ENCODE measurements at places on chromosomes 2 and 18. TPM values are rescaled to one million over a fixed set of nuclear protein-coding genes. Genes with fewer than 3 reads are reported as not detected.
A peak's percentile ranks its signal among the peaks of the same experiment; 100 is the strongest.

CEBPZOS gene
- total RNA-seq, result 25.6 TPM

DNA sequence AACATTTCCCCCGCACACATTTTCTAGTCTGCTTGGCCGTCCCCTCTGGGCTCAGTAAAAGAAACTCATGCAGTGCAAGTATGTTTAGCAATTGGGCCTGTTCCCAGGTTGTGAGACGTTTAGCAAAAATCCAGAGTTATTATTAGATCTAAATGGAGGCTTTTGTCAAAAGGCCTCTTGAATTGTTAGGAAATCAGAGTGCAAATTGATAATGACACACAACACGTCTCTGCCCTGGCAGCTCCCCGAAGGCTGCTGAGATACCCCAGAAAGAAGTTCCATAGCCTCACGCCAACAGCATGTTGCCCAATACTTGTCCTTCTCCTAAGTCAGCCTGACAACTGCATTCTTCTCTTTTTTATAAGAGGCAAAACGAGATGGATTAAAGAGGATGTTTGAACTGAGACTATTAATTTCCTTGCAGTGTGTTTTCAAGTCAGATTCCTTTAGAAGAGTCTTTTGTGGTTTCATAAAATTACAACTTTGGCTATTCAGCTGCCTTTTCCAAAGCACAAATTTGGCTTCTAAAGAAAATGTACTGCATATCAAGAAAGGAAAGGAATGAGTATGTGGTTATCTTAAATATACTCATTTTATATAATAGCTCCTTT is 202.2 kb downstream of the TRIB2 start:
- H3K27ac ChIP-seq, result no peak overlapping the region
- no peak overlapping the region for H3K4me3 ChIP-seq
- no peaks in the 10 kb centered on the region for H3K36me3 ChIP-seq
- H3K27me3 ChIP-seq, result no peaks in the 10 kb centered on the region

GRCh38 chr2:54839461-54840255 is 116.2 kb downstream of the EML6 start:
- H3K27ac ChIP-seq, result no peak overlapping the region
- H3K36me3 ChIP-seq, result no peaks in the 10 kb centered on the region
- no peak for DNase-seq
- H3K4me3 ChIP-seq, result no peak overlapping the region
- H3K27me3 ChIP-seq, result no peaks in the 10 kb centered on the region

DNA sequence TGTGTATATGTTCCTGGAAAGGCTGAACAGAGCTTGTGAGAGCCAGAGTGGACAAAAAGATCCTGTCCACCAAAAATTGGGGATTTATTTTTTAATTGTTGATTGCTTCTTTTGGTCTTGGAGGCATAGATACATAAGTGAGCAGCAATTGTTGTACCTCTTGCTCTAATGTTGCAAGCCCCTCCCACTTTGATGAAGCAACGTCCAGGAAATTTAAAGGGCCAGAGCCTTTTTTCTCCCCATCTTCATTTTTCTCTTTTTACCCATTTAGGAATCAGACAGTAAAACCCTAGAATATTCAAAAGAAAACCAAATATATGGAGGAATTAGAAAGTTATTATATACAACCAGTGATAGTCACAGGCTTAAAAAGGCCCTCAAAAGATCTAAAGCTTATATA is 871.8 kb upstream of the NRXN1 start:
- no peaks in the 10 kb centered on the region for H3K36me3 ChIP-seq
- no peaks in the 10 kb centered on the region for H3K4me1 ChIP-seq
- H3K27me3 ChIP-seq, result no peaks in the 10 kb centered on the region
- no peak overlapping the region for H3K27ac ChIP-seq

GRCh38 chr2:124402274-124402673 is 377.2 kb downstream of the CNTNAP5 start:
- H3K4me3 ChIP-seq, result no peak overlapping the region
- no peaks in the 10 kb centered on the region for H3K4me1 ChIP-seq
- no peaks in the 10 kb centered on the region for H3K36me3 ChIP-seq
- H3K27ac ChIP-seq, result no peak overlapping the region
- peaks cover 7% of the 10 kb centered on the region for H3K27me3 ChIP-seq

DNA sequence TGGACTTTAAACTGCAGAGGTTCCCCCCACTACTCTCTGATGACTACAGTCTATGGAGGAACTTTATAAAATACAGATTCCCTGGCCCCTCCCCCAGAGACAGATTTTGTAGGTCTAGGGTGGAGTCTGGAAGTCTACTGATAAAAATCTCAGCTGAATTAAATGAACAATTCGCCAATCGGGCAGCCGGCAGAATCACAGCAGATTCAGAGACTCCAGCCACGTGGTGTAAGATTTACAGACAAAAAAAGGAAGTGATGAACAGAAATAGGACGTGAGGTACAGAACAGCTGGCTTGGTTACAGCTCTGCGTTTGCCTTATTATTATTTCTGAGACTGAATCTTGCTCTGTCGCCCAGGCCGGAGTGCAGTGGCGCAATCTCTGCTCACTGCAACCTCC is 21.4 kb upstream of the MTA3 start:
- no peaks in the 10 kb centered on the region for H3K36me3 ChIP-seq
- H3K4me1 ChIP-seq, result peaks cover 21% of the 10 kb centered on the region
- DNase-seq, result no peak
- H3K27ac ChIP-seq, result no peak overlapping the region
- no peaks in the 10 kb centered on the region for H3K27me3 ChIP-seq
- no peak overlapping the region for H3K4me3 ChIP-seq

GRCh38 chr18:48637081-48637990 is 98.5 kb downstream of the CTIF start:
- H3K4me3 ChIP-seq, result no peak overlapping the region
- H3K4me1 ChIP-seq, result peaks cover 36% of the 10 kb centered on the region
- H3K36me3 ChIP-seq, result peaks cover 19% of the 10 kb centered on the region
- no peak for DNase-seq
- H3K27ac ChIP-seq, result no peak overlapping the region

DNA sequence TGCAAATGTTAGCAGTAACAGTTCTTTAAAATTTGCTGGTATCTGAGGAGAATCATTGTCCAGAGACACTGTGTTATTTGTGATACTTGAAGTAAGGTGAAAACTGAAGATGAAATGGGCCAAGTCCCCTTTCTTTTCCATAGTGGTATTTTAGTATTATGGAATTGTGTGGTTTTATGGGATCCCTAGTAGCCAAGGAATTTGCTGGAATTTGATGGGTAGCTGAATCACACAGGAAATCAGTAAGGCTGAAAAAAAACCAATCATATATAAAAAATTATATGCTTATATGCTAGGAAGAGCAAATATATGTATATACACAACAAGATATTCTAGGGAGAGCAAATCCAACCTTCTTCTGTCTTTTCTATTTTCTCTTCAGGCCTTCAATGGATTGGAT is 54.2 kb upstream of the TACR1 start:
- no peak overlapping the region for H3K4me3 ChIP-seq
- H3K4me1 ChIP-seq, result no peaks in the 10 kb centered on the region
- DNase-seq, result no peak
- H3K27ac ChIP-seq, result no peak overlapping the region
- no peaks in the 10 kb centered on the region for H3K36me3 ChIP-seq

ANKAR gene
- total RNA-seq, result 3.6 TPM

DSG1 gene
- not detected for total RNA-seq

METTL5 gene
- 129 TPM for total RNA-seq

DNA sequence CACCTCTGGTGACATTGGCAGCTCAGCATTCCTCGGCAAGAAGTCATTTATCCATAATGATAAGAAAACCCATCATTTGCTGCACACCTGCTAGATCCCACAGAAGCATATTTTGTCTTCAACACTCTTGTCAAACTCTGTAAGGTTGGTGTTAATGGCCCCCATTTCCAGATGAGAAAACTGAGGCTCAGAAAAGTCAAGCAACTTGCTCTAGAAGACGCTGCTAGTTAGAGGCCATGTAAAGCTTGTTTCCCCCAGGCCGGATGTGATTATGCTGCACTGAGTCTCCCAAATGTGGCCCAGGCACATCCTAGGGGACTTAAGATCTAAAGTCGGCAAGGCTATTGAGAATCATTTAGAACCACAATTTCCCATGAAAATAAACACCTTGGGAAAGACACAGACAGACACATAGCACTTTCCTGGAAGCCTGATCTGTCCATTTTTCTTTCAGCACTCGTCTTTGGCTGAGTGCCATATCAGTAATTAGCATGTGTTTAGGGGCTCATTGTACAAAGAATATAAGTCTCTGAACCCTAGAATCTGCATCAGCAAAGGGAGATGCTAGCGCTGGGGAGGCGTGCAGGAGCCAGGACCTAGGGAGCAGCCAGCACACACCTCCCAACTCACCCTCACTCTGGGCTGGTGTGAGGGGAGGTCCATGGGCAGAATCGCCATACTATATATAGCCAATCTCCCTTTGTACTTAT is 39.3 kb downstream of the C1QL2 start:
- no peaks in the 10 kb centered on the region for H3K4me1 ChIP-seq
- no peak for DNase-seq
- H3K36me3 ChIP-seq, result no peaks in the 10 kb centered on the region
- H3K27ac ChIP-seq, result no peak overlapping the region
- H3K27me3 ChIP-seq, result peaks cover 40% of the 10 kb centered on the region

DNA sequence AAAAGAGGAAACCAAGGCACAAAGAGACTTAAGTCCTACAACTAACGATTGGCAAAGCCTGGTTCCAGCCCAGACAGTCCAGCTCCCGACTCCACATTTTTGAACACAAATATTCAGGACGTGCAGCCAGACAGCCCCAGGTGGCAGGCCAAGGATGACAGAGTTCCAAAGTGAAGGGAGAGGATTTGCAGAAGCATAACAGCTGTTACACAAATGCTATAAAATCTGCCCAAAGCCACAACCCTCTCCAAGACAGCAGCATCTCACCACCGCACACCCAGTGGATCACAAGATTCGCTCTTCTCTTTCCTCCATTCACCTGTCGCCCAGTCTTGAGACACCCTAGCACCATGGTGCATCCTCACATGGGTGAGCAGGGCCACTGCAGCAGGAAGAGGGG is 227.1 kb upstream of the ID2 start:
- no peaks in the 10 kb centered on the region for H3K36me3 ChIP-seq
- H3K4me1 ChIP-seq, result no peaks in the 10 kb centered on the region
- H3K27ac ChIP-seq, result no peak overlapping the region
- no peak overlapping the region for H3K4me3 ChIP-seq

- peak overlapping the region; percentile 80 for H3K27ac ChIP-seq
- peaks cover 7% of the 10 kb centered on the region for H3K36me3 ChIP-seq
- H3K4me1 ChIP-seq, result peaks cover 85% of the 10 kb centered on the region
- H3K27me3 ChIP-seq, result no peaks in the 10 kb centered on the region
- peak; percentile 61 for DNase-seq
Observed at GRCh38 chr2:85601771-85602475, 575 bp downstream of the TMEM150A start.

CAPN14 gene
- total RNA-seq, result not detected

- no peaks in the 10 kb centered on the region for H3K27me3 ChIP-seq
- no peak overlapping the region for H3K4me3 ChIP-seq
- H3K36me3 ChIP-seq, result no peaks in the 10 kb centered on the region
- no peaks in the 10 kb centered on the region for H3K4me1 ChIP-seq
- no peak overlapping the region for H3K27ac ChIP-seq
- DNase-seq, result no peak
Observed at GRCh38 chr2:234099266-234099665, 48.8 kb downstream of the SPP2 start.

DNA sequence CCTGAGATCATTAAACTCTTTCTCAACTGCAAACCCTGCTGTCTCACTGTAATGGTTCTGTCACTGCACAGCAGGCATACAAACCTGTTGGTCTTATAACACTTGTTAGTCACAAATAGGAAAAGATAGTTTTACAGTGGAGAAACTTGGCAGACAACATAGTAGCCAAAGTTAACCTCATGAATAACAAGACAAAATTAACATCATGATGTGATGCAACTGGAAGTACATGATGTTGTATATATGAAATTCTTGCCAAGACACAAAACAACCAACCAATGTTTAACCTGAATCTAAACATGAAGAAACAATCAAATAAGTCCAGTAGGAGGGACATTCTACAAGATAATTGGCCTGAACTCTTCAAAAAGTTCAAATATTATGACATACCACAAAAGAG is 189.3 kb downstream of the RNF152 start:
- no peak for DNase-seq
- H3K27ac ChIP-seq, result no peak overlapping the region
- H3K36me3 ChIP-seq, result no peaks in the 10 kb centered on the region
- no peaks in the 10 kb centered on the region for H3K4me1 ChIP-seq

- no peak for DNase-seq
- no peaks in the 10 kb centered on the region for H3K27me3 ChIP-seq
- H3K36me3 ChIP-seq, result no peaks in the 10 kb centered on the region
- no peak overlapping the region for H3K4me3 ChIP-seq
- no peak overlapping the region for H3K27ac ChIP-seq
- H3K4me1 ChIP-seq, result no peaks in the 10 kb centered on the region
Observed at GRCh38 chr2:176508984-176509740, 239.9 kb downstream of the MTX2 start.

CD207 gene
- total RNA-seq, result 0.27 TPM

DNA sequence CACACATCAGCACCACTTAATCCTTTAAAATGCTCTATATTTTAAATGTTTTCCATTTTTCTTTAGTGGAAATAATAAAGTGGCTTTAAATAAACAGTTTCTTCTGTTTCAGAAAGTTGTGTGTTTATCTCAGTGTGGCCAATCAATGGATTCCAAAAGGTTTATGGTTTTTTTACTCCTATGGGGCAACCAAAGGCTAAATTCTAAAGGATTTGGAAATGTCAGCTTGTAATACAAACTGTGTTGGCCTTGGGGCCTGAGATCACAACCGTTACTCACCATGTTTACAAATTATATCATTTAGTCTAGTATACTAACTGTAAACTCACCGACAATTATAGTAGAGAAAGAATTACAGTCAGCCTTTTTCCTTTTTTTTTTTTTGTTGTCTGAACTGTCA is 827.2 kb downstream of the EPHA4 start:
- no peaks in the 10 kb centered on the region for H3K36me3 ChIP-seq
- H3K27me3 ChIP-seq, result no peaks in the 10 kb centered on the region
- H3K27ac ChIP-seq, result no peak overlapping the region
- no peaks in the 10 kb centered on the region for H3K4me1 ChIP-seq
- DNase-seq, result no peak

TLX2 gene
- total RNA-seq, result not detected

GRCh38 chr2:50535971-50536759 is 495.8 kb downstream of the NRXN1 start:
- H3K36me3 ChIP-seq, result no peaks in the 10 kb centered on the region
- no peaks in the 10 kb centered on the region for H3K27me3 ChIP-seq
- no peak overlapping the region for H3K27ac ChIP-seq
- no peak overlapping the region for H3K4me3 ChIP-seq
- H3K4me1 ChIP-seq, result no peaks in the 10 kb centered on the region
- peak; percentile 6 for DNase-seq

DNA sequence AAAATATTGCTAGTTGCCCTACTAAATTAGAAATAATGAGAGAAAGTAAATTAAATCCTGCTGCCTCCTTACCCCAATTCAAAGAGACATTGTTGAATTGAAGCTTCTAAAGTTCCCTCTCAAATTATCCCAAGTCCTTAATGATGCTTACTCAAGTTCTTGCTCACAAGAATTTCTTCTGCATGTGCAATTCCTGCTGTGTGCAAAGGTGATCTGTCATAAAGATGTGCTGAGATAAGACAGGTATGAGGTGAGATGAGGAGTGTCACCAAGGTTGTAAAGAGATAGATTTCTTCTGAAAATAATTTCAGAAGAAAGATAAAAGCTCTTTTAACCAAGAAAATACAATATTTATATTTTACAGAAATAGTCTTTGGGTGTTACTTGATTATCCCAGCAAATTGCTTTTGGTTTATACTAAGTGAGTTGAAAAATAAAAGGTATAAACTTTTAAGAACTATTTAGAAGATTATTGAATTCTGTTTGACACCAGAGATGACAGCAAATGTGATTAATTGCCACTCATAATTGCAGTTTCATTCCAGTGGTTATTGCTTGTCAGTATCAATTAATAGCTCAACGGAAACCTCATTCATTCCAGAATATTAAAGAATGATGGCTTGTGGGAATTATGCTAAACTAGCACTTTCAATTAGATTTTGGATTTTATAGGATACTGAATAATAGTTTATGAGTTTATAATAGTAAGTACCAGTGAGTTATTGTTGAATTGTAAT is 674.3 kb downstream of the STK39 start:
- no peak for DNase-seq
- no peak overlapping the region for H3K4me3 ChIP-seq

Measured in HepG2 (cell line).